Panc1 (cell line): ENCODE measurements at places on chromosomes 11 and 22. TPM values are rescaled to one million over a fixed set of nuclear protein-coding genes. Genes with fewer than 3 reads are reported as not detected.
A peak's percentile ranks its signal among the peaks of the same experiment; 100 is the strongest.

- no peak overlapping the region for H3K27ac ChIP-seq
- H3K36me3 ChIP-seq: no peaks in the 10 kb centered on the region
- H3K4me3 ChIP-seq: no peak overlapping the region
- no peaks in the 10 kb centered on the region for H3K27me3 ChIP-seq
Measured at GRCh38 chr11:104907521-104908185, 9.4 kb upstream of the CASP12 start.

Gene ROM1
- total RNA-seq: 2.7 TPM

DNA sequence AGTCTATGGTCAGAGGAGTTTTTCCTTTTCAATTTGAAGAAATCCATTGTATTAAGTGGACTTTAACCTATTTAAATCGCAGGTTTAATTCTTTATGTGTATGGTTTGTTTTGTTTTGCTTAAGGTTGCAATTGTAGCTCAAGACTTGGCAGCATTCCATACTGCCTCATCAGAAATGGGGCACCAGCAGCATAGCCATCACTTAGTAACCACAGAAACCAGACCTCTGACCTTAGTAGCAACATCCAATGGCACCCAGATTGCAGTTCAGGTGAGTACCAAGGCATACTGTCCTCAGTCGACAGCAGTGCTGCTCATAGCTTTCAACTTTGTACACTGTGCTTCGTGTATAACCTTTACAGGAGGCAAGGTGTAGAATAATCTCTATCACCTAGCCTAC is 48.4 kb upstream of the WEE1 start:
- no peak overlapping the region for H3K27ac ChIP-seq
- no peak for DNase-seq
- no peak overlapping the region for H3K4me3 ChIP-seq
- H3K27me3 ChIP-seq: no peaks in the 10 kb centered on the region
- peaks cover 31% of the 10 kb centered on the region for H3K4me1 ChIP-seq

GRCh38 chr22:45208993-45209838 is 31.5 kb downstream of the KIAA0930 start:
- H3K27me3 ChIP-seq: no peaks in the 10 kb centered on the region
- no peaks in the 10 kb centered on the region for H3K36me3 ChIP-seq
- no peak overlapping the region for H3K27ac ChIP-seq
- no peak for DNase-seq
- no peak overlapping the region for H3K4me3 ChIP-seq

- no peaks in the 10 kb centered on the region for H3K36me3 ChIP-seq
- H3K4me1 ChIP-seq: peaks cover 10% of the 10 kb centered on the region
- no peak for DNase-seq
- H3K27me3 ChIP-seq: no peaks in the 10 kb centered on the region
- H3K27ac ChIP-seq: no peak overlapping the region
Measured at GRCh38 chr11:75539459-75540334, 14.0 kb upstream of the GDPD5 start.

Gene NXPE1
- not detected for total RNA-seq

DNA sequence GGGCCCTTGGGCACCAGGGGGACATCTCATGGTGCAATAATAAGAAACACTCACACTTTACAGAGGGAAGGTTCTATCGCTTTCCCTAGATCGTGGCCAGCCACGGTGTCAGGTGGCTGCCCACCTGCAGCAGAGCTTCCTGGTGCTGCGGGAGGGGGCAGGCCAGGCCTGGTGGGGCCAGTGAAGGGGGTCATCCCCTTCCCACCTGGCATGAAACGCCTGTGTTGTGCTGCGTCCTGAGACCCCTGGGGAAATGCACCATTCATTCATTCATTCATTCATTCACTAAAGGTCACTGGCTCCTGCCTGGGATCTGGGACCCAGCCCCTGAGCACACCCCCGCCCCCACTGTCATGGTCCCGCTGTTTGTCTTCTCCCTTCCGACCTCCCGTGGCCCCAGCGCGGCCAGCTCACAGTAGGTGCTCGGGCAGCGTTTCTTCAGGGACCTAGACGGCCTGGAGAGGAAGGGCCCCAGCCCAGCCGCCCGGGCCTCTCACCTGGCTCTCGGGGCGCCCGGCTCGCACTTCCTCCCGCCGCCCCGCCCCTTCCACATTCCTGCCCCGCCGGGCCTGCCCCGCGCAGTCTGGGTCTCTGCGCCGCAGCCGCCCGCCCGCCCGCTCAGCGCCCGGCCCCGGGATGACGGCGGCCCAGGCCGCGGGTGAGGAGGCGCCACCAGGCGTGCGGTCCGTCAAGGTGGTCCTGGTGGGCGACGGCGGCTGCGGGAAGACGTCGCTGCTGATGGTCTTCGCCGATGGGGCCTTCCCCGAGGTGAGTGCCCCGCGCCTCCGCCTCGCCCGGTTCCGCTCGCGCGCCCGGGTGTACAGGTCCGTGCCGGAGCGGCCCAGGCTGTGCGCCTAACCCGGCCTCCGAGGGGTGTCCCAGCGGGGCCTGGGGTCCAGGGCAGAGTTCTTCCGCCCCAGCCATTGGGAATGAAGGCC is at the start of gene RHOD:
Gene RHOD, plus strand, starts transcription at position 581 of the 938 bp plus-strand sequence. Its CDS starts 56 bp downstream, at position 637.
- H3K36me3 ChIP-seq: no peaks in the 10 kb centered on the region
- peak within 1 kb of the TSS; percentile 53 for H3K4me3 ChIP-seq
- H3K4me1 ChIP-seq: peaks cover 35% of the 10 kb centered on the region
- H3K27ac ChIP-seq: peak within 1 kb of the TSS; percentile 75
- no peak for DNase-seq

DNA sequence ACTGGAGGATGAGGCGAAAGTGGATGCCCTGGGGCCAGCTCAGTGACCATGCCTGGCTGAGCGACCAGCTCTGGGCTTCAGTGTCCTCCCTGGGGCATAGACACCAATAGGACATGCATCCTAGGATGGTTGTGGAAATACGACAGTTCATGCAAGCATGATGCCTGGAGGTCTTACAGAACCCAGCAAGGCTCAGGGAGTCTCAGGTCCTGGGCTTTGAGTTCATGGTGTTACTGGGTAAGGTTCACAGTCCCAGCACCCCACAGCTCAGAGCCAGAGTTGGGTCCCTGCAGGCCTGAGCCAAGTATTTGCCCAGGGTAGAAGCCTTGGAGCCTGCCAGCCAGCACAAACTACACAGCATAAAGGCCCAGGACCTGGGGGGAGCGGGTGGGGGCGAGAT is 4.2 kb upstream of the SUSD2 start:
- H3K4me1 ChIP-seq: peaks cover 3% of the 10 kb centered on the region; the same call in 1 of the 2 replicates
- no peak overlapping the region for H3K4me3 ChIP-seq
- no peaks in the 10 kb centered on the region for H3K27me3 ChIP-seq
- H3K36me3 ChIP-seq: no peaks in the 10 kb centered on the region
- no peak overlapping the region for H3K27ac ChIP-seq
- DNase-seq: no peak

Gene GP1BB
- total RNA-seq: 3.6 TPM
